ENCODE measurements at places on chromosomes 3 and 15.
A peak's percentile ranks its signal among the peaks of the same experiment; 100 is the strongest.

GRCh38 chr3:105830836-105831235, 38.0 kb downstream of the CBLB start:
- no peak for DNase-seq

DNA sequence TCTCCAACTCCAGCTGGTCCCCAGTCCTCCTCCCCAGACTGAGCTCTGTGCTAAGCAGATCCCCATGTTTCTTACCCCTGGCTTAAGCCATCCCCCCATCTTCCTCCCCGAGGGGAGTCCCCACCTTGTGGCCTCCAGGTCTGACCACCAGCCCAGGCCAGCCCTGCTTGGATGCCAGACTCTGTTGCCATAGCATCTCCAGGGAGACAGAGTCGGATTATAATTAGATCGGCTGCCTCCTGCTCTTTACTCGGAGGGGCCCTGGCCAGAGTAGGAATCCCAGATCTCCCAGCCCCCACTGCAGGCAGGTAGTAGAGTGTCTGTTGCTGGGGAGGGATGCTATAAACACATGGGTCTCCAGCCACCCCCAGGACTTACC, 2.4 kb downstream of the KLHDC8B start:
- no peak for DNase-seq

GRCh38 chr3:30918761-30919160, 24.3 kb upstream of the GADL1 start:
- no peak for DNase-seq

DNA sequence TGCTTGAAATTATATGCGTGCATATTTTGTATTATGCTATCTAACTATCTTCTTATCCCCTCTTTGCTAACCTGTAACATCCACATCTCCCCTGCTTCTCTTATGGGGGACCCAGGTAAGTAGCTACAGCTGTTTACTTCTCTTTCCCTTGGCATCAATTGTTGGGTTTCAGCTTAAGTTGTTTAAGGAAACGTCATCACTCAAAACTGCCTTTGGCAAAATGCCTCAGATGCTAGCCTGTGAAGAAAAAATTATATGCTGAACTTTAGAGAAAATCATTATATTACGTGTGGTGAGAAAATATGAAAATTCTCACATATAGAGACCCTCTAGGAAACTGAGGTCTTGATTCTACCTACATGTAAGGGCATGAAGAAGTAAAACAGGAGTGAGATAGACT, 447.0 kb upstream of the NECTIN3 start:
- no peak for DNase-seq

- DNase-seq: no peak
Measured at GRCh38 chr3:21447476-21448151, 303.4 kb downstream of the ZNF385D start.

- DNase-seq: no peak
Measured at GRCh38 chr3:197858133-197858532, 67.1 kb downstream of the LRCH3 start.

DNA sequence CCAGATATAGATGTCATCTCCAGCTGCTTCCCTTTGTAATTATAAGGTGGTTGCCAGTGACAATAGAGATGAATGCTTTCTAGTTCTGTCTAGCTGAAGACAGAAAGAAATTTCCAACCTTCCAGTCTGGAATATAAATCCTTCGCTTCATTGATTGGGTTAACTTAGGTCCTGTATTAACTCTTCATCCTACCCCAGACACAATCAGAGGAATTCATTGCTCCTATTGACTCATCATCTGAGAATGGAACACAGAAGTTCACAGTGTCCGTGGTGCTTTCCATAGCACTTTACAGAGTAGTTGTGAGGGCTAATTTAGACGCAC, 241.4 kb downstream of the NFKBIZ start:
- DNase-seq: no peak

DNA sequence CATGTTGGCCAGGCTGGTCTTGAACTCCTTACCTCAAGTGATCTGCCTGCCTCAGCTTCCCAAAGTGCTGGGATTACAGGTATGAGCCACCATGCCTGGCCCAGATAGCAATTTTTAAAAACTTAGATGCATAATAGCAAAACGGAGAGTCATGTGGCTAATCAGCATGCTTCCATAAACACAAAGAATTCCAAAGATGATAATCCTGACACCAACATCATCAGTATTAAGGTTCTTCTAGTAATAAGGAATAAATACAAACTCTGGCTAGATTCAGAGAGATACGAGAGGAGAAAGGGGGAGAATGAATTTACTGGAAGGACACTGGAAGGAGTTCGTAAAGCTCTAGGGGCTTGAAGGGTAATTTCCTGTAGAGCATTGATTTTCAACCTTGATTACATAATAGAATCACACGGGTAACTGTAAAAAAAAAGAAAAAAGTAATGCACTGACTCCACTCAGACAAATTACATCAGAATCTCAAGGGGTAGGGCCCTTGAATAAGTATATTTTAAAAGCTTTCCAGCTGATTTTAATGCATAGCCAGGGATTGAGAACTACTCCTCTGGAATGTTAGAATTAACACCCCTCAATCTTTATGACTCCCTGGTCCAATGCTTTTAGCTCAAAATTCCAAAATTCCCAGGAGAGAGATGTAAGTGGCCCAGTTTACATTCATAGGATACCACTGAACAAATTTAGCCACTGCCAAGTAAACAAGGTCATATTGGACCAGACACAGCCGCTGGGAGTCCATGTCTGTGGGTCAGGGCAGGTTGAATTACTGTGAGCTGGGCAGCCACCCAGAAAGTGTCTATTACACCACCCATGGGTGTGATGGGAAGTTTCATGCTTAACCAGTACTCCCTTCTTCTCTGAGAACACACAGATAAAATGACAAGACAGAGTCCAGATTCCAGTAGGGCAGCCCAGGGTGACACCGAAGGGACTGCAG, 243.9 kb downstream of the TBL1XR1 start:
- peak; percentile 62 for DNase-seq

- no peak for DNase-seq
Measured at GRCh38 chr3:10992943-10993728, 588 bp downstream of the SLC6A1 start.

DNA sequence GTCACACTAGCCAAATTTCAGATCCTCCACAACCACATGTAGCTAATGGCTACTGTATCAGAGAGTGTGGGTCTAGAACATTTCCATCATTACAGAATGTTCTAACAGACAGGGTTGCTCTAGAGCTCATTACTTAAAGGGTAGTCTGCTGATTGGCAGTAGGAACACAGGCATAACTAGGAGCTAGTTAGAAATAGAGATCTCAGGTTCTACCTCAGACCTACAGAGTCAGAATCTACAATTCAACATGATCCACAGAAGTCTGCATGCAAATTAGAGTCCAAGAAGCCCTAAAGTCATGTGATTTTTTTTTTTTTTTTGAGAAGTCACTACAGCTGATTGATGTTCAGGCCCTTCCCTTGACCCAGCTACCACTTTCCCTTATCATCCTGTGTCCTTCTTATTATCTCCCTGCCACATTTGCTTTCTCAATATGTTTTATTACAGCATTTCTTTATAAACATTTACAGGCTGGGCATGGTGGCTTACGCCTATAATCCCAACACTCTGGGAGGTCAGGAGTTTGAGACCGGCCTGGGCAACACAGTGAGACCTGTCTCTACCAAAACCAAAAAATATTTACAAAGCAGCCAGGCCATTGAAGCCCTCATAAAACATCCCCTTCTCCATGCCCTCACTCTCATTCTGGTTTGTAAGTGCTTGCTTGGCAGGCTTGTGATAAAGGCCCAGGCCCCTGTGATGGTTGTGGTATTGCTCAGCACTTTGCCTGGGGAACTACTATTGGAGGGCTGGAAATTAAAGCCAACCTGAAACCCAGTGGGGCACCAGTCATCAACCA, 3.8 kb upstream of the ABHD5 start:
- DNase-seq: no peak

DNA sequence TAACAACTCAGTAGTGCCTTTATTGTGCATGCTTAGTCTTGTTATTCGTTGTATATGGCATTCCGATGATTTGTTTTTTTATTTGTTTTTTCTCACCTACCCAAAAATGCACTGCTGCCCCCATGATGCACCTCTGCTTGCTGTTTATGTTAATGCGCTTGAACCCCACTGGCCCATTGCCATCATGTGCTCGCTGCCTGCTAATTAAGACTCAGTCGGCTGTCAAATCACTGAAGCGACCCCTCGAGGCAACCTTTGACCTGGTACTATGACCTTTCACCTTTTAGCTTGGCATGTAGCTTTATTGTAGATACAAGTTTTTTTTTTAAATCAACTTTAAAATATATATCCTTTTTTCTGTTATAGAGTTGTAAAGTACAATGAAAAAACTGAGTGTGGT, 177.8 kb downstream of the MBNL1 start:
- no peak for DNase-seq

DNA sequence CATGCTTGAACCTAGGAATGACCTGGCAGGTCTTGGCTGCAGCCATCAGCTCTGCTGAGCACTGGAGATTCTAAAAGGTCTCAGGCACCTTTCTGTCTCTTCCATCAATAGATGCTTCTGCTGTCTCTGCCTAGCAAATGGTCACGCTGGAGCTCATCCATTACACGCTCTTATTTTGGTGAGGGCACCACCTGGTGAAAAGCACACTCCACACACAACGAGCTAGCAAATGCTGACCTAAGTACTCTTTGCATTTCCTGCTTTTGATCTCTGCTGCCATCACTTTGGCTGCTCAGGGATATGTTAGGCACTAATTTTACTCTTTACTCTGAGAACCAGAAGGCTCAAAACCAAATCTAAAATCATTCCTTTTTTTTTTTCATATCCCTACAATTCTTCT, 91.3 kb downstream of the RAB11A start:
- no peak for DNase-seq

GRCh38 chr3:102457644-102458043, 22.8 kb downstream of the ZPLD1 start:
- DNase-seq: no peak

DNA sequence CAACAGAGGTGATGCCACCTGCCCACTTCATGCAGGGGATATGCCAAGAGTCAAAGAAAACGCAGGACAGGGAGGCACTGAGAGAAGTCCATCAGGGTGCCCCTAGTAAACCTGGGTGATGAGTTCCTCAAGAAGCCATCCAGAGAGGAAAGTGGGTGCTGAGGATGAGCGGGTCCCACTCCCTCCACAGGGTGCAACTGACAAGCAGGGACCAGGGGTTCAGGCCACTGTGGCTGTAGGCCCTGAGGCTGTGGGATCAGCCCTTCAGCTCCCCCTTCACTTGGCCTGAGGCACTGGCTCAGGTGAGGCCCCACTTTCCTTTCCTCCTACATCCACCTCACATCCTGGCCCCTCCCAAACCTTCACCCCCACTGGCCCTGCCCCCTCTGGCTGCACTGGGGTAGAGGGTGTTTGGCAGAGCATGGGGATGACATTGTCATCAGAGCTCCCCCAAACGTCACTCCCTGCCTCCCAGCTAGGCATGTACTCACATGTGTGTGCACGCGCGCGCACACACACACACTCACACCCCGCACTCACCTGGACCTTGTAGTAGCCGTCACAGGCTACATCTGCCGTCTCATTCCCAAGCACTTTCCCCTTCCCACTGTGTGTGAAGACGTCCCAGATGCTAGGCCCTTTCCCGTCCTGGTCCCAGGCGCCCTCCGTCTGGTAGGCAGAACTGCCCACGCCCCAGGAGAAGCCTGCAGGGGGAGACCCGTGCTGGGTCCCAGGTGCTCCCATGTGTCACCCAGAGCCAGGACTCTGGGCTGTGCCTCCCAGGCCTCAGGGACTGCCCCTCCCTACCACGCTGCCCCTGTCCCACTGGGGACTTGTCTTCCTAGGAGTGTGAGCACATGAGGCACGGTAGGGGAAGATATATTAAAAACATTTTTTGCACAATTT, 1.4 kb downstream of the LCTL start:
- no peak for DNase-seq

- no peak for DNase-seq
Measured at GRCh38 chr3:25480811-25481210, 52.7 kb downstream of the RARB start.

- DNase-seq: no peak
Measured at GRCh38 chr15:94053626-94054025, 177.7 kb upstream of the MCTP2 start.

DNA sequence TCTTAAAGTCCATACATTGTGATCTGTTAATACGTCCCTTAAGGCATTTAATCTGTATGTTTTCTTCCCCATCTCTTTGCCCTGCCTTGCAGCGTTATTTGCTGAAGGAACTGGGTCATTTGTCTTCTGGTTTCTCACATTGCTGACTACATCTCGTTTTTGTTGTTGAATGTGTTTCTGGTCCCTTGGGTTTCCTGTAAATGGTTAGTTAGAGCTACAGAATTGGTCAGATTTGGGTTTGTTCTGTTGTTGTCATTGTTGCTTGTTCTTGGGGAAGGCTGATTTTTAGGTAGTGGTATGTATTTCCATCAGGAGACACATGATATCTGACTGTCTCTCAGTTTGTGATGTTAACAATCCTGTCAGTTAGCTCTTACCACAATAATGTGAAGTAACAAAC, 27.0 kb upstream of the ITPKA start:
- DNase-seq: no peak

- no peak for DNase-seq
Measured at GRCh38 chr3:122183521-122183892, at the start of gene CASR. Gene CASR (plus strand): TSS chr3:122183668. CDS start chr3:122254190, 70,522 bp downstream.

DNA sequence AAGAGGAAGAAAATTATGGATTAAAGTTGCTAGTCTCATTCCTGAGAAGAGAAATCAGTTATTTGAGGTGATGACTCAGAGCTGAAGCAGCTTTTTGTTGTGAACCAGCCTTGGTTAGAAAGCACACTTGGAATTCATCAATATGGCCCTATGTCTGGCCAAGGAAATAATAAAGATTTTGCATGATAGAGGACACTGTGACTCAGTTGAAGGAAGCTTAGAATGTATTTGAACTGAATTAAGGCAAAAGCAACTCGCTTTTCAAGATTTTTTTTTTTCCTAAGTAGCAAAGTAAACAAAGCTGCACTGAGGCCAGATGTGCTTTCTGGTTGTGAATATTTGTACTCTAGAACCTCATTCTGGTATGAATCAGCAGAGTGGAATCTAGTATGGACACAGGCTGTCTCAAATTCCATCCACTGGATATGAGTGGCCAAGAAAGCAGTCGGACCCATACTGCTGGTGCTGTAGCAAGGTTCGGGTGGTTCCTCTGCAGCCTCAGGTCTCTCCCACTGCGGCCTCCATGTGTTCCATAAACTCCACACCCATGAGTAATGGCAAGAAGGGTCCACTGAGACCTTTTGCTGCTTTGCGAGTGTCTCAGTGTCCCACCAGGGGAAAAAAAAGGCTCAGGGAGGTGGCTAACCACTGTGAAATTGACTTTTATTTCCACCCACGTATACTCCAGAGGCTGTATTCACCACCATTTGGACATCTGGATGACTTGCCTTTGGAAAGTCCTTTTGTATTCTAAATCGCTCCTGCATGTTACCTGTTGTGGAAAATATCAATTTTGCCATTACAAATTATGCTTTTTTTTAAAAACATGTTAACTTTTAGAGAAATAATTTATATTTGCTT, 53.1 kb downstream of the TGFBR2 start:
- no peak for DNase-seq

GRCh38 chr3:44334326-44334725, 4.2 kb upstream of the TCAIM start:
- DNase-seq: no peak

All from right forelimb (tissue), 1 donor.